Gastrocnemius medialis (tissue), 4 donors: ENCODE measurements at places on chromosomes 11 and 22. TPM values are rescaled to one million over a fixed set of nuclear protein-coding genes. Genes with fewer than 3 reads are reported as not detected.

DNA sequence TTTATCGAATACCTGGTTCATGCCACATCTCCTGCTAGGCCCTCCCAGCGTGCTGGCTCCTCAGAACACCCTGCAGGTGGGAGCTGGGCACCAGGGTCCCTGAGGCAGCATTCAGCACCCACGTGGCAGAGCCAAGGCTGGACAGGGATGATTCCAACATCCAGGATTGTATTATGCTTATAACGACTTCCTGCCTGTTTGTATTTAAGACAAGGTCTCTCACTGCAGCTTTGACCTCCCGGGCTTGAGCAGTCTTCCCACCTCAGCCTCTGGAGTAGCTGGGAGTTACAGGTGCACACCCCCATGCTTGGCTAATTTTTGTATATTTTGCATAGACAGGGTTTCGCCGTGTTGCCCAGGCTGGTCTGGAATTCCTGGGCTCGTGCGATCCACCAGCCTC is 64.7 kb upstream of the WNT7B start:
- H3K4me3 ChIP-seq: peak overlapping the region; percentile 8
- H3K27me3 ChIP-seq: no peaks in the 10 kb centered on the region
- peak; percentile 29 for DNase-seq

The UPB1 gene
- 0.20 TPM for total RNA-seq

DNA sequence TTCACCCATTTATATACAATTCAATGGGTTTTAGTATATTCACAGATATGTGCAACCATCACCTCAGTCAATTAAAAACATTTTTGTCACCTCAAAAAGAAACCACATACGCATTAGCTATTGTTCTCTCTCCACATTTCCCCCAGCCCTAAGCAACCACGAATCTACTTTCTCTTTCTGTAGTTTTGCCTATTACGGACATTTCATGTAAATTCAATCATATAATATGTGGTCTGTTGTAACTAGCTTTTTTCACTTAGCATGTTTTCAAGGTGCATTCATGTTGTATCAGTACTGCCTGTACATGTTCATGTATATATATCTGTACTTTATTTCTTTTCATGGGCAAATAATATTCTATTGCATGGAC is 104.7 kb upstream of the RRM1 start:
- H3K27me3 ChIP-seq: no peaks in the 10 kb centered on the region
- no peak overlapping the region for H3K4me3 ChIP-seq
- DNase-seq: no peak
- peaks cover 32% of the 10 kb centered on the region for H3K4me1 ChIP-seq

DNA sequence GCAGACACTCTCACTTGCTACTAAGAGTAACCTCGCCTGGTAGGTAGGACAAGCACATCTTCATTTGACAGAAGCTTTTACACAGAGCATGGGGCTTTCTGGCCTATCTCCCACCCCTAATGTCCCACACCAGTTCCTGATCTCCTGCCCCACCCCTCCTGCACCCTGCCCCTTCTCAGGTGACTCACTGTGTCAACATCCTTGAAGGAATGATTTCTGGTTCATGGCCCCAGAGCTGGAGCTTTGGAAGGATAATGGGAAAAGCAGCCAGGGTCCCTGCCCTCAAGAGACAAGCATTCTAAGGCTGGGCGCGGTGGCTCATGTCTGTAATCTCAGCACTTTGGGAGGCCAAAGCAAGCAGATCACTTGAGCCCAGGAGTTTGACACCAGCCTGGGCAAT is 47.2 kb downstream of the LRFN4 start:
- H3K4me3 ChIP-seq: no peak overlapping the region
- H3K27ac ChIP-seq: no peak overlapping the region
- DNase-seq: no peak
- peaks cover 32% of the 10 kb centered on the region for H3K4me1 ChIP-seq
- H3K27me3 ChIP-seq: no peaks in the 10 kb centered on the region

- H3K27me3 ChIP-seq: no peaks in the 10 kb centered on the region
- H3K4me1 ChIP-seq: peaks cover 25% of the 10 kb centered on the region
- H3K27ac ChIP-seq: peak overlapping the region; percentile 85
- H3K36me3 ChIP-seq: no peaks in the 10 kb centered on the region
Observed at GRCh38 chr22:31210556-31211421, 1.3 kb upstream of the LIMK2 start.

GRCh38 chr22:46991666-46992065 is 229.2 kb downstream of the TBC1D22A start:
- no peak overlapping the region for H3K4me3 ChIP-seq
- H3K36me3 ChIP-seq: no peaks in the 10 kb centered on the region
- H3K27ac ChIP-seq: no peak overlapping the region
- H3K27me3 ChIP-seq: no peaks in the 10 kb centered on the region

DNA sequence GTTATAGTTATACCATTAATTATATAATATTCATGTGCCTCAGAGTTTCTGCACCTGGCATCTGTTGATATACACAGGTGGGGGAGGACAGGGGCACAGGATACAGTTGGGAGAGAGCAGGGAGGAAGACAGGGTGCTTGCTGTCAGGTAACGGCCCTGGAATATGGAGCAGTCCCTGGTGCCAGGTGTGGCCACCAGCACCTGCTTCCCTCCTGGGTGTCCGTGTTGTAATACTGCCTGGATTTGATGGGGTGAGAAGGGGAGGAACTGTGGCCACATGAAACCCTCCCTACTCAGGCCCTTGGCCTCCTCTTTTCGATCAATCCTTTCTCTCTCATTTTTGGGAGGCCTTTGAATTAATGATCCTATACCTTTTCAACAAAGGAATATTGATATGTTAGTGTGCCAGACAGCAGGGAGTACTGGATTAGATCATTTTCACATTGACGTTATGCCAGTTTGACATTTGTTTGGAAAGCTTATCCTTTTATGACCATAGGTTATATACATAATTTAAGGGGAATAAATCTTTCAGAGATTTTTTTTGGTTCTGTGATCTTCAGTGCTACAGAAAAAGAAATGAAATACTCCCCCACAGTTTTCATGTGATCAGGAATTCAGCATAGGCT is 88.6 kb downstream of the TEAD1 start:
- H3K4me3 ChIP-seq: no peak overlapping the region
- H3K4me1 ChIP-seq: peaks cover 68% of the 10 kb centered on the region
- no peaks in the 10 kb centered on the region for H3K27me3 ChIP-seq
- peak overlapping the region; percentile 78 for H3K27ac ChIP-seq
- peak; percentile 51 for DNase-seq

GRCh38 chr22:50678651-50679521 is 6.3 kb downstream of the SHANK3 start:
- DNase-seq: no peak
- peak overlapping the region; percentile 49 for H3K4me3 ChIP-seq
- no peak overlapping the region for H3K27ac ChIP-seq
- H3K4me1 ChIP-seq: no peaks in the 10 kb centered on the region

- no peak for DNase-seq
- H3K27me3 ChIP-seq: no peaks in the 10 kb centered on the region
- no peaks in the 10 kb centered on the region for H3K36me3 ChIP-seq
- H3K4me1 ChIP-seq: peaks cover 31% of the 10 kb centered on the region
Observed at GRCh38 chr11:47327949-47328348, 24.6 kb downstream of the MYBPC3 start.

DNA sequence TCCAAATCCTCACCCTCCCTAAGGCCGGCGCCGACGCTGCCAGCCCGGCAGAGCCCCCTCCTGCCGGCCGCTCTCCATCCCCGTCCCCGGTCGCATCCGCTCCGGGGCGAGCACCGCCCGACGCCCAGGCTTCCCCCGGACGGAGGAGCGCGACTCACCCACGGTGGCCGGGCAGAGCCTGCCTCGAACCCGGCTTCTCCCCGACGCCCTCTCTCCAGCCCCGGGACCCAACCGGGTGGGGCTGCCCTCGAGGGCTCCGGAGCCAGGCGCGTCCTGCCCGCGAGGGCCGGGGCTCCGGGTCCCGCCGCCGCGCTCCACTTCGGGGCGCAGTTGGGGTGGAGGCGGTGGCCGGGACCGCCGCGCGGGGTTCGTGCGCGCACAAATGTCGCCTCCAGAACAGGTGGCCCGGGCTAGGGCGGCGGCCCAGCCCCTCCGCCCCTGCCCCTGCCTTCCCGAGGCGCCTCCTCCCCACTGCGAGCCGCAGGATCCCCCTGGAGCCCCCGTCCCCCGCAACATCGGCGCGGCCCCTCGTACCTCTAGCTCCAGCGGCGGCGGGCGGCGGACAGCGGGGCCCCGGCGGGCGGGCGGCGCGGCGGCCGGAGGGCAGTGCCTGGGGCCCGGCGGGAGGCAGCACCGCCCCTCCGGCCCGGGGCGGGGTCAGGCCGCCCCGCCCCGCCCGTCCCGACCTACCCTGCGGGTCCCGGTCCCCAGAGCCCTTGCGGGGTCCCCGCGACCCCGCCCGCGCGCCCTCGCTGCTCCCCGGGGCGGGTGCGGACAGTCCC is at the start of gene A4GALT:
A4GALT (minus strand) TSS at position 608 of the 782 bp plus-strand sequence. CDS start 26,919 bp downstream, outside the sequence.
- no peaks in the 10 kb centered on the region for H3K36me3 ChIP-seq
- H3K27me3 ChIP-seq: no peaks in the 10 kb centered on the region
- no peak for DNase-seq
- peak within 1 kb of the TSS; percentile 79 for H3K27ac ChIP-seq

The TTC12 gene
- total RNA-seq: 3.5 TPM

The SLC5A4 gene
- total RNA-seq: not detected

The SMC1B gene
- total RNA-seq: not detected

The ZC3H12C gene
- total RNA-seq: 41.1 TPM
